Activated CD4-positive, alpha-beta memory T cell treated with anti-CD3 and anti-CD28 coated beads, Interleukin-2, amount 10 ng/mL, durations not matched to agents 7 days and 5 days (primary cell): ENCODE measurements at places on chromosomes 13 and 19.

GRCh38 chr13:79999601-80000000 lies 341.3 kb downstream of the SPRY2 start:
- no peak overlapping the region for H3K4me3 ChIP-seq
- no peaks in the 10 kb centered on the region for H3K36me3 ChIP-seq
- H3K27me3 ChIP-seq: no peaks in the 10 kb centered on the region
- no peaks in the 10 kb centered on the region for H3K4me1 ChIP-seq

DNA sequence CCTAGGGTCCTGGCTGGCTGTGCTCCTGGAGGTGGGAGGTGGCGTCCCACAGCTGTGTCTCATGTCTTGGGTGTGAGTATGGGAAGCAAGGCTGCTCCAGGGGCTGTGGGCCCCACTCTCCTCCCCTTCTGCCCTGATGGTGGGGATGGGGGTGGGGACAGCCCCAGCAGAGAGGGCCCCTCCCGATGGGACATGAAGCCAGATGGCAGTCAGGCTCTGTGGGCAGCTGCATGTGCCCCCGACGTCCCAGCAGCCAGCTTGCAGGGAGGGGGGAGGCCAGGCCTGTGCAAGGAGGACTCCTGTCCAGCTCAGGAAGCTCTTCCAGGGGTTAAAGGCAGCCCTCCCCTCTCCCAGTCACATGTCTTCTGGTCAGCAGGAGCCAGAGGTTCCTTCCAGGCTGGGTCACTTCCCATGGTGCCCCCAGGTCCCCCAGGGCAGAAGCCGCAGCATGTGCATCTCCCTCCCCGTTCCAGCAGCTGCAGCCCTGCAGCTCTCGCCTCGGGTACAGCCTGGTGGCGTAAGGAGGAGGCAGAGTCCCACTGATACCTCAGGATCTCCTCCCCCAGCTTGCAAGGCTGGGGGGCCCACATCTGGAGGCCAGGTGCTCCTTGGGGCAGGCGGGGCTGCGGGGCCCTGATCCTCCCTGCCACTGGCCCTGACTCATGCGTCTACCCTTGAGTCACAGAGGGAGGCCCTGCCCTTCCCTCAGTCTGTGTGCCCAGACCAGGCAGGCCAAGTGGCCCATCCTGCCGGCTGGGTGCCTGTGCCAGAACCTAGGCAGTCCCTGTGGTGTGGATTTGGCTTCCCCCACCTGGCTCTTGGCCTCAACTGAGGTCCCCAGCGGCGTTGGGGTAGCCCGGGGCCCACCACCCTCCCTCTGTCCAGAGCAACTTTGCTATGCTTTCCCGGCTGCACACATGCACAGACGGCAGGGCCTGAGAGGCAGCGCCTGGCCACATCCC lies 13.0 kb downstream of the YIPF2 start:
- no peaks in the 10 kb centered on the region for H3K4me1 ChIP-seq
- no peak for DNase-seq
- no peak overlapping the region for H3K27ac ChIP-seq
- no peak overlapping the region for H3K4me3 ChIP-seq
- no peaks in the 10 kb centered on the region for H3K27me3 ChIP-seq
- H3K36me3 ChIP-seq: peaks cover 5% of the 10 kb centered on the region

DNA sequence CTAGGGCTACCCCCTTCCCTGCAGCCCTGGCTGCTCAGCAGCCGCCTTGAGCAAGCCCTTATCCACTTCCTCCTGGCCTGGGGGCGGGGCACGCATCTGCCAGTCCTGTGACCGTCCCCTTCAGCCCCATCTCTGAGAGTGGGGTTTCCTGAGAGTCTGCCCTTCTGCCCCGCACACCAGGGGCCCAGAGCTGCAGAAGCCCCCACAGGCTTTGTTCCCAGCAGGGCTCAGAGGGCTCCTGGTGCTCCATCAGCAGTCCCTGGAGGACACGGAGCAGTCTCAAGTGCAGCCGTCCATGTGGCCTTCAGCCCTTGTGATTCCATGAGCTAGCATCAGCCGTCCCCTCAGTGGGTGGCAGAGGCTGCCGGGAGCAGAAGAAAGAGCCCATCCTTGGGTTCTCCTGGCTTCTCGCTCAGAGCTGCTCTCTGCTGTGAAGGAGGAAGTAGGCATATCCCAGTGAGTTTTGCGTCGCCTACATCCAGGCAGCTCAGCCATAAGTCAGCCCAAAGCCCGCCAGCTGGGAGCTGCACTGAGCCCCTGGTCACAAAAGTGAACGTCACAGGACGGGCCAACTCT lies 16.3 kb downstream of the MYO9B start:
- DNase-seq: no peak
- no peak overlapping the region for H3K27ac ChIP-seq
- H3K36me3 ChIP-seq: peaks cover 29% of the 10 kb centered on the region

GRCh38 chr13:83839146-83839545 lies 43.1 kb downstream of the SLITRK1 start:
- H3K27me3 ChIP-seq: no peaks in the 10 kb centered on the region
- no peak overlapping the region for H3K4me3 ChIP-seq
- no peak overlapping the region for H3K27ac ChIP-seq
- no peaks in the 10 kb centered on the region for H3K4me1 ChIP-seq
- DNase-seq: no peak

GRCh38 chr13:26026211-26026610 lies 25.6 kb downstream of the SHISA2 start:
- no peak for DNase-seq
- H3K4me3 ChIP-seq: no peak overlapping the region
- no peak overlapping the region for H3K27ac ChIP-seq
- H3K4me1 ChIP-seq: no peaks in the 10 kb centered on the region

- H3K4me3 ChIP-seq: no peak overlapping the region
- no peaks in the 10 kb centered on the region for H3K4me1 ChIP-seq
- no peak for DNase-seq
- H3K27me3 ChIP-seq: peaks cover 23% of the 10 kb centered on the region
- H3K27ac ChIP-seq: no peak overlapping the region
These were observed 3.2 kb upstream of the SACS start for GRCh38 chr13:23436680-23437079.
